ENCODE measurements at places on chromosomes 1 and 21. TPM values are rescaled to one million over a fixed set of nuclear protein-coding genes. Genes with fewer than 3 reads are reported as not detected.

Gene METTL18
- 5.0 TPM for total RNA-seq

Gene HES2
- total RNA-seq = 18.1 TPM

Gene PM20D1
- total RNA-seq = not detected

Gene PRRX1
- 0.49 TPM for total RNA-seq

Gene ASB17
- total RNA-seq = not detected

Gene TRPM2
- 0.76 TPM for total RNA-seq

Gene LAPTM5
- 11.2 TPM for total RNA-seq

Gene TXNIP
- 84.7 TPM for total RNA-seq

Gene MIXL1
- total RNA-seq = 0.06 TPM

Gene OR2L2
- total RNA-seq = not detected

Gene ZP4
- total RNA-seq = not detected

Gene CD160
- not detected for total RNA-seq

Gene FNDC5
- 0.81 TPM for total RNA-seq

Gene AMY2A
- total RNA-seq = not detected

Gene LHX8
- not detected for total RNA-seq

Gene LCE1F
- total RNA-seq = not detected

Gene MX2
- total RNA-seq = 2.0 TPM

Gene SPAG17
- 0.06 TPM for total RNA-seq

Gene MATN1
- total RNA-seq = 0.13 TPM

Gene SYTL1
- total RNA-seq = not detected

Gene CD1D
- total RNA-seq = under 0.01 TPM

Gene LINGO4
- total RNA-seq = not detected

Gene SLC25A34
- total RNA-seq = 0.44 TPM

Gene FCGR3A
- total RNA-seq = not detected

Gene FAM89A
- 18.3 TPM for total RNA-seq

Gene ZDHHC18
- 11.1 TPM for total RNA-seq

Gene OR2M4
- total RNA-seq = not detected

Gene DHCR24
- total RNA-seq = 87.4 TPM

Gene RIMS3
- total RNA-seq = 0.16 TPM

Gene HES5
- under 0.01 TPM for total RNA-seq

Gene TMCO2
- total RNA-seq = 0.16 TPM

Gene KRTAP10-2
- not detected for total RNA-seq

Gene KCNN3
- 1.5 TPM for total RNA-seq

Gene SYPL2
- not detected for total RNA-seq

Gene NCF2
- total RNA-seq = under 0.01 TPM

Gene ZC3H11A
- total RNA-seq = 119 TPM

Gene COL6A2
- 6.5 TPM for total RNA-seq

Gene OLFM3
- not detected for total RNA-seq

Gene PLA2G2D
- not detected for total RNA-seq

Gene OR10Z1
- not detected for total RNA-seq

Gene G0S2
- 0.65 TPM for total RNA-seq

Gene FCN3
- 0.32 TPM for total RNA-seq

Data from bladder microvascular endothelial cell (primary cell).